CD4-positive, alpha-beta T cell treated with Interleukin-2 at 100 ng/mL for 4 hours (primary cell): ENCODE measurements at places on chromosomes 4 and X.
A peak's percentile ranks its signal among the peaks of the same experiment; 100 is the strongest.

DNA sequence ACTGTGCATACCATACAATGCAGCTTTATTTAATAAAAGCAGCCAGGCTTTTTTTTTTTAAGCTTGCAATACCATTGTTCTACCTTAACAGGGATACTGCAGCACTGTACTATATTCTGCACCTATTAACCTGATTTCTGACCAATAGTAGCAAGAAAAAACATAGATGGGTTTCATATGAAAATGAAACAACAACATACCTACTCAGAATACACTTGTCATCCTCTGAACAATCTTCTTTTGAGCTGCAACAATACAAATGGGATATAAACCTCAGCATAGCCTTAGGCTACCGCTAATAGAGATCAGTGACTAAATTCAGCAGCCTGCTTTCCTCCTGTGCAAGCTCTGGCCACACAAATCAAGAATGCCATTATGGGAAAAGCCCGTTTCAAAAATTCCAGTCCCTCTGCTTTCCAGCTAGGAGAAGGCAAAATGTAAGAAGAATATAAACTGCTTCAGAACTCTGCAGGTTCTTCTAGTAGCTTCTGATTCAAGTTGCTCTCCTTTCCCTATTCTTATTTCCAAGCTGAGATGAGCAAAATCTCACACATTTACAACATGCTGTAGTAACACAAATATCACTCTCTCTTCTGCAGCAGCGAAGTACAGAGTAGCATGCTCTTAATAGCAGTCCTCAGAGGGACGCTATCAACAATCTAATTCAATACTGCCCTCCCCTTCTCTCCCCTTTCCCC lies 143.4 kb downstream of the KLHL13 start:
- no peak for DNase-seq

DNA sequence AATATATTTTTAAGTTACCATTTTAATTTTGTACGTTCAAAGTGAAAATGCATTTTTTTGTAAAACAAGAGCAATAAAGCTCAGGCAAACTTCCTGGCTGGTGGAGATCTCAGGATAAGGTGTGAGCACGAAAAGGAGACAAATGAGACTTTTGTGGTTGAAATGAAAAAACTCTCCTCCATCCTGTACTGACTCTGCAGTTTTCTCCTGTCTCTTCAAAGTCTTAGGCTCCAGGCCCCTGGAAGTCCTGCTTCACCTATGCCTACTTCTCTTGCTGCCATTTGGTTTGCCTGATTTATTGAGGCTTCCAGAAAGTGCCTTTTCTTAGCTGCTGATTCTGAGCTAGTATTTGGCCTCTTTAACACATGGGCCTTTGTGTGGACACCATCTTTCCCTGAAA lies 77.7 kb downstream of the MAML3 start:
- DNase-seq = no peak

GRCh38 chrX:110182362-110182761 lies 135.5 kb downstream of the AMMECR1 start:
- DNase-seq = no peak

DNA sequence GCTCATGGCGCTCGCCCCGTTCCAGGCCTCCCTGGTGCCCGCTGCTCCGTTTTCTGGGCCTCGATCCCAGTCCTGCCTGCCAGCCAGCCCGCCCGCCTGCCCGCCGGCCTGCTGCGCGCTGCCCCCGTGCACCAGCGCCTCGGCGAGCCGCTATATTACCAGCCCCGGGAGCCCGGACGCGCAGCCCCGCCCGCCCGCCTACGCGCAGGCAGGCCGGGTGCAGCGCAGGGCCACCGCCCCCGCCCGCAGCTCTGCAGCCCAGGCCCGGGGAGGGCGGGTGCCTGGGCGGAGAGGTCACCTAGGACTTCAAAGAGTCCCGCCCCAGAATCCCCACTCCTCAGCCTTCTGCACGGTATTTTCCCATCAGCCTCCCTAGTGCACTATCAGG lies at the start of gene MAOB:
Gene MAOB, minus strand, starts transcription at position 157 of the 388 bp plus-strand sequence. Its CDS starts 151 bp downstream, at position 6.
- DNase-seq = no peak

GRCh38 chr4:118918388-118918787 lies 29.7 kb downstream of the SYNPO2 start:
- DNase-seq = no peak

GRCh38 chr4:141099326-141099725 lies 33.9 kb downstream of the RNF150 start:
- no peak for DNase-seq

GRCh38 chrX:31500921-31501320 lies 429.1 kb upstream of the FTHL17 start:
- DNase-seq = no peak

- no peak for DNase-seq
These were observed 198.8 kb downstream of the SLC4A4 start for GRCh38 chr4:71537551-71538065.

DNA sequence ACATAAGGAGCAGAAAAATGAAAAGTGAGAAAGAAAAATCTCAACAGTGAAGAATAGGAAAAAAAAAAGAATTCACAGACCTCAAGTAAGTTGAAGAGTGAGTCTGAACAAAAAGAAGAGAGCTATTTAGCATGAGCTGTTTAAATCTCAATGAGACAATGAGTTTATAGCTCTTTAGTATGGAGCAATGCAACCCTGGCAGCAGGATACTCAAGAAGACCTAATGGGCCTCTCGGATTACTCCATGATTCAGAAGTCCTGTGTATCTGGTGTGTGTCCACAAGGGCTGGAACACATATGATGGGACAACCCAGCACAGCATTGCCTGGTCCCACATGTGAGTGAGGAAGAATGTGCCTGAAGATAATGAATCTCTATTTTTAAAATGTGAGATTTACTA lies 563.1 kb upstream of the INTU start:
- no peak for DNase-seq

- DNase-seq = peak; percentile 35
These were observed 687 bp downstream of the CDK16 start for GRCh38 chrX:47218920-47219815.

- DNase-seq = no peak
These were observed 385.2 kb downstream of the BMPR1B start for GRCh38 chr4:95142932-95143331.

DNA sequence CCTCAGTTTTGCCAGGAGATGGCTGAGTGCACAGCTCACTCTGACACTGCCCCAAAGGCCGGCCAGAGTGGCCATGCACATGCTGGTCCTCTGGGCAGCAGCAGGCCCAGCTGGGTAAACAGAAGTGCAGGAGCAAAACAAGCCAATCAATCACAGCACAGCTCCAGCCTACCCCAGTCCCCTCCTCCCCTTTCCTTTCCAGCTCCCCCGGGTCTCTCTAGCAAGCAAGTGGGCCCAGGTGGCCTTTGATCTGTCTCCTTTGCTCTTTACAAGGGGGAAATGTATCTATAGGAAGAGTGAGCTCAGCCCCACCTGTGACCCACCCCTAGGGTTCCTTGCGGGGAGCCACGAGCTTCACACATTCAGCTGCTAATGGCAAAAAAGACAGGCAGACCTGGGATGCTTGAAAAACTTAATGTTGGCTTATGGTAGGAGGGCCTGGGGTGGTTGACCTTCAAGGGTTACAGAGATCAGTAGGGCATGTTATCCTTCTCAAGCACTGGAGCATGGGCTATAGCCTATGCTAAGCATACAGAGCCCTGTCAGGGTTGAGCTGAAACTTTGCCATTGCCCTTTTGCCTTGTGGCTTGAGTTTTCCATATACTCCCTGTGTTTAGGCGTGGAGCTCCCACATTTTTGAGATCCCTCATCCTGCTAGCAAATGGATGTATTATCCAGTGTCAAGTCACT lies 57.8 kb upstream of the PLAC1 start:
- no peak for DNase-seq

- no peak for DNase-seq
These were observed 62.3 kb upstream of the RELL1 start for GRCh38 chr4:37748485-37748884.

GRCh38 chr4:184313702-184314659 lies 96.3 kb upstream of the ENPP6 start:
- no peak for DNase-seq

DNA sequence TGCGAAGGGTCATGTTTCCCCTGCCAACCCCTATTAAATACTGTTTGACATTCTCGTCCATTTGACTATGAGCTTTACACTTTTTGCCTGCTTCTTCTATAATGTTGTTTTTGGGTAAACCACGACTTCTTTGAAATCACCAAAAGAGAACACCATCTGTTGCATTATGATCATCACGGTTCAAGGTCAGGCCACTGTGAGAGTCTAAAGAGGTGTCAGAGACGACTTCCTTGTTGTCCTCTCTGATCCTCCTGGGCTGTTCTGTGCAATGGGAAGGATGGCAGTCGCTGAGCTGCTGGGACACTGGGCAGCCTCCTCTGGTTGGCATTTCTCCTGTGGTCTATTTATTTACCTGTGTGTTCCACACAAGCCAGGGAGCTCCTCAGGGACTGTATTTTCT lies 137.5 kb downstream of the RASL11B start:
- DNase-seq = no peak

DNA sequence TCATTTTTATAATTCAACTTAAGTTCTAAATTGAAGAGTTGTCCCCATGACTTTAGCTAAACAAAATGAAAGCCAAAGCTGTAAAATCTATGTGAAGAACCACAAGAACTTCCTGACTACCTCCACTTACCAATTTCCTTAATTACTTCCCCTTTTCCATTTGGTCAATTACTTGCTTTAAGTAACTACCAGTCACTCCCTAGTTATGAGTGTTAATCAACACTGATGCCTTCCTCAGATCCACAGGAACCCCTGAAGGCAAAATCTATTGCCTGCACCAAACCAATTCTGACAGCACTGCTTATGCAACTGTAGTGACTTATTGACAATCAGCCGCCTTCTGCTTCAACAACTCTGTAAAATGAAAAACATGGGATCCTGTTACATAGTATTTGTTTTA lies 10.5 kb downstream of the RBMX start:
- DNase-seq = no peak

DNA sequence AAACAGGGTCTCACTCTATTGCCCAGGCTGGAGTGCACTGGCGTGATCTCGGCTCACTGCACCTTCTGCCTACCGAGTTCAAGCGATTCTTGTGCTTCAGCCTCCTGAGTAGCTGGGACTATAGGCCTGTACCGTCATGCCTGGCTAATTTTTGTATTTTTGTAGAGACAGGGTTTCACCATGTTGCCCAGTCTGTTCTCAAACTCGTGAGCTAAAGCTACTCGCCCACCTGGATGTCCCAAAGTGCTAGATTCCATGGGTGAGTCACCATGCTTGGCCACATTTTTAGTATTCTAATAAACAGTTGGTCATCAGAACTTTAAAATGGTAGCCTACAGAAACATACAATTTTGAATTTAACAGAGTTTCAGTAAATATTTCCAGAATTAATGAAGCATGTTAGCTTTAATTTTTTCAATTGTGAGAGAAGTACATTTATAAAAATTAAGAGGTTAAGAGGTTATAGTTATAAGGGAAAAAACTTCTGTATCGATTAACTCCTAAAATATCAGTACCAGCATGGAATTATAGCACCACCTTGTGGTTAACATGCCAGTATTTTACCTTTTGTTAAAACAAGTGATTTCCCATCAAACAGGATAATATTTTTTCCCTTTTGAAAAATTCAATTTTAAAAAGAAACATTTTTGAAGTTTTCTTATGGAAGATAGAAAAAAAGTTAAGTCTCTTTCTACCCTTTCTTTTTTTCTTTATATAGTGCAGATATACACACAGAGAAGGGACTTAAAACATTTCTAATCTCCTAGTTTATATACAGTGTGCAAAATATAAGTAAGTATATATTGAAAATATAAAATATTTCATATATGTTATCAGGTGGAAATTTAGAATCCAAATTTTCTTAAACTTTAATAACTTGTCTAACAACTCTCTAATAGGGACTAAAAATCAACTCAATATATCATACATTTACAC lies 35.4 kb downstream of the CEP44 start:
- DNase-seq = peak; percentile 45

GRCh38 chr4:56127716-56128115 lies 179.0 kb downstream of the CEP135 start:
- no peak for DNase-seq

DNA sequence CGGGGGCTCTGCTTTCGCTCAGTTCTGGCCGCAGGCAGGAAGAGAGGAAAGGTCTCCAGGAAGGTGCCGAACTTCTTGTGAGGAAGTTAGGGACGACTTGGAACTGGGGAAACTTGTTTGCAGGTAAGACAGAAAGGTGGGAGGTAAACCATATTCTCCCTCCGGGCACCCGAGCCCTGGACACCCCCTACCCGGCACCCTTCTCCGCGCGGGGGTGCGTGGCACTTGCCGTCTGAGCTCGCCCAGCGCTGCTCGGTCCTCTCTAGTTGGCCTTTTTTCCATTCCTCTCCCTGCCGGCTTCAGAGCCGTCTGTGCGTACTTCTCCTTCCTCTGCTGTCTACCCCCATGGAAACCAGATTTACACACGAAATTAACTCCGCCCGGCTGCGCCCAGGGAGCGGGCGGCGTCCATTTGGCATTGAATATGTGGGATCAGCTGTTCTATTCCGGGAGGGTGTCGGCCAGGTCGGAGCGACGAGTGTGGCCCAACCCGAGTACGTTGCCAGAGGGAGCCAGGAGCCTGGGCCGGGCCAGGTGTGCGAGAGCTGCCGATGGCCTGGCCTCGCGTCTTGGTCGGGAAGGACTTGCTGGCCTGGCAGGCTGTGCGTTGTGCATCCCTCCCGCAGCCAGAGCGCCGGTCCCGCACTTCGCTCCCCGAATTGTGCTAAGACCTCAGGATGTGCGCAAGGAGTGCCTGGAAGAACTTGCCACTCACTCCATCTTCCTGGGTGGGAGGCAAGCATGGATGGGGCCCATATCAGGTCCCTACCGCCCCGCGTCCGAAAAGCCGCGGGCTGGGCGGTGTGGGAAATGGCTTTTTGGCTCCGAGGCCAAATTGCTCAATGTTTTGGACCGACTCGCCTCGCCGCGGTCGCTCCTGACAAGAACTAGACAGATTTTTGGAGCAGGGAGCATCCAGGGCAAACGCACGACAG lies 1.7 kb downstream of the PDGFRA start:
- no peak for DNase-seq

DNA sequence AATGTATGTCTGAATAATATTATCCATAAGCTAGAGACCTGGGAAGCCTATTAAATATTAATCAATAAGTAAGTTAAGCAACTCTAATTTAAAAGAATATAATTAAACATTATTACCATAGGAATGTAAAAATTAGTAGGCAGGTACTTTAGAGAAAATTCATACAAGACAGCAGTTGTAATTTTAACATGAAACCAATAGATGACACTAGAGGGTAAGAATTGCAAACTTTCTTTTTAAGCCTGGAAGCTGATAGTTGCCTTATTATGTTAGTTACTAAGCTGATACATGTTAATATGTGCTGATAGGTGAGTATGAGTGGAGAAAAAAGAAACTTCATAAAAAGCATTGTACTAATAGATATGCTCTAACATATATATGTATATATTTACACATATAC lies 1157.4 kb downstream of the FAM133A start:
- DNase-seq = no peak

DNA sequence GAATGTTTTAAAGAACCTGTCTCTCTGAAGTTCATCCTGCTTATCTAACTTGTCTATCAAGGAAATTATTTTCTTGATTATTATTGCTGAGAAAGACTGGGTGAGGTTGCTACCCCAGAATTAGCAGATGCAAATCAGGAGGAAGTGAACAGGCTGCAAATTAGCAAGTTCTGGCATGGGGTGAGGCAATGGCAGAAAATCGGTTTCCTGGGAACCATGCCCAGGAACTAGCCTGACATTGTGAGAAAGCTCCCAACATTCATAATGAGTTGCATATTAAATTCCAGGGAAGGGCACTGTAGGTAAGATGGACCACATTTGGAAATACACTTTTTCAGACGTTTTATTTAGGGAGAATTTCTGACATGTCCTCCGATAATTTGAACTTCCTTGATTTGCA lies 11.6 kb downstream of the ARSF start:
- no peak for DNase-seq

GRCh38 chrX:148917441-148917840 lies 417.0 kb downstream of the AFF2 start:
- DNase-seq = no peak
